T-cell (primary cell): ENCODE measurements at places on chromosomes 6 and 20.

DNA sequence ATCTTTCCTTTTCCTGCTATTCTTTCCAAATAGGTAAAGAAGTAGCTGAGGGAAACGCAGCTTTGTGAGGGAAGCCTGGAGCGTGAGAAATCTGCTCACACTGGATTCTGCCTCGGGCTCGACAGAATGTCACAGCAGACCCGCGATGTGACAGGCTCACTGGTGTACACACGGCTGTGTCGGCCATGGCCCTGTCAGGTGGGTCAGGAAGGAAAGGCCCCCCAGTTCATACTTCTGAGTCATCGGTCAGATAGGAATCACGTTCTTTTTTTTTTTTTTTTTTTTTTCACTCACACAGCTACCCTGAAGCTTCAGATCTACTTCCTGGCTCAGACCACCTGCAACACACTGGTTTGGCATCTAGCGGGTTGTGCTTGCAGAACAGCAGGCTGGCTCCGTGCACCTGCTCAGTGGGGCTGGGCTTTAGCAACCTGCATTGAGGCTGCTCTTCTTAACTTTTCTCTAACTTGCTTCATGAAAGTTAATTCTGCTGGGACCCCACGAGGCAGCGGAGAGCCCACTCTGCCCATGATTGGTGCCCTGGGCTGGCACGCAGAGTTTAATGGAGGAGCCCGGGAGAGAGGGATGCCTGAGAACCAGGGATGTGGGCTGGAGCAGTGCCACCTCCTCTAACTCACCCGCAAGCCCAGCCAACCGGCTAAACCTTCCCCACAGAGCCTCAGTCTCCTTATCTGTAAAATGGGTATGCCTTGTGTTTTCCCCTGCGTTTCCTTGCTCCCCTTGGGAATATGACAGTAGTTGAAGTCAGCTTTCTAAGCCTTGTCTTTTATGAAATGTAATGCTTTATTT lies 61.5 kb upstream of the FNDC1 start:
- DNase-seq: peak; percentile 78

DNA sequence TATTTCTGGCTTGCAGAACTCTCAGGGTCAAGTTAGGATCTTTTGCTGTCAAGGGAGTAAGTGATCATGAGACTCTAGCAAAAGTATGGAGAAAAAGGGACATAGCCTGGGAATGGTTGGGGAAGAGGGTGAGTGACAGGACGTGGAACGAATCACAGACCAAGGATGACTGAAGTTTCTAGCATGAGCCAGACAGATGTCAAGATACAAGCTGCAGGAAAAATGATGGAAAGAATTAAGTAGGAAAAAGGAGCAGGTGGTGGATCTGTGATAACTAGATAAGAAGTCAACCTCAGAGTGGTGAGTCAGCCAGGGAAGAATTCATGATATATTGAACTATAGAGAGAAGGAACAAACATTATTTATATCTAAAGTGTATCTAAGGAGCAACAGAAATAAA lies 159.8 kb upstream of the SYNDIG1 start:
- no peak for DNase-seq

DNA sequence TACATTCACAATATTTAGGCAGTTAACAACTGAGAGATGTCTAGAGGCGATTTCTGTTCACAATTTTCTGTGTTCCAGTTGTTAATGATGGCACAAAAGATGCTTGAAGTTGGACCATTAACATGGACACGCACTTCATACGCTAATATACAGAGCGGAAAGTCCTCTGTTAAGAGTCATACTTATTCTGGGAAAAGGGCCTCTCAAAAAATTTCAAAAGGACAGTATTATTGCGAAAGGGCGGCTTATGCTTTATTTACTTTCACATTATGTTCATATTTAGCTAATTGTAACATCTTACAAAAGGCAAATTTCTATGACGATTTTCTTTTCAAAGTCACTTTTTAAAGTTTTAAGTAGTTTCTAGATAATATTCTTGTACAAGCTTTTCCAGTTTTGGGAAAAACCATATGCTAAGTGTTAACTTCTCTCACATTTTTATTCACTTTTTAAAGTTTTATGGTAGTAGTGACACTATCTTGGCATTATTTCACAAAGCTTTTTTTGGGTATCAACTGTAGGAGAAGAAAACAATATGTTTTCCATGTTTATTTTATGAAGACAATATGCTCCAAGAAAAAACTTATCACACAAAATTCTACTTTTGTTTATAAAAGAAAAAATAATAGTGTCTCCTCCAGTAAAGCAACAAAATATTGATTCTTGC lies 62.3 kb downstream of the MAP7 start:
- no peak for DNase-seq

DNA sequence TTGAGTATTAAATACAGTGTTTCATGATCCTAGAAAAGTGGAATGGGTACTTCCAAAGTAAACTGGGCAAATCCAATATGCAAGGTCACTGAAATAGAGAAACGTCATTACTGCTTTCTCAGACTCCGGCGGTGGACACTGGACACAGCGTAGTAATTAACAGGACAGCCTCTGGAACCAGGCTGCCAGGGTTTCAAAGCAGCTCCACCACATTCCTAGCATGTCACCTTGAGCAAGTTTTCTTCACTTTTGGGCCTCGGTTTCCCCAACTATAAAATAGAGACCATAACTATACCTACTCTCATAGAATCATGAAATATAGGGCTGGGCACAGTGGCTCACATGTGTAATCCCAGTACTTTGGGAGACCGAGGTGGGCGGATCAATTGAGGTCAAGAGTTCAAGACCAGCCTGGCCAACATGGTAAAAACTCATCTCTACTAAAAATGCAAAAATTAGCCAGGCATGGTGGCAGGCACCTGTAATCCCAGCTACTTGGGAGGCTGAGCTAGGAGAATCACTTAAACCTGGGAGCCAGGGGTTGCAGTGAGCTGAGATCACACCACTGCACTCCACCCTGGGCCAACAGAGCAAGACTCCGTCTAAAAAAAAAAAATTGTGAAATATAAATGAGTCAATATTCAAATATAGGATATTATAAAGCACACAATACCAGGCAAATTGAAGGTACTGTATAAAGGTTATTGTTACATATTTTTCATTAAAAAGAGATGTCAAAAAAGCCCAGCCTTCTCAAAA lies 24.9 kb downstream of the ARHGAP18 start:
- DNase-seq: no peak

GRCh38 chr6:84065693-84066290 lies 32.2 kb downstream of the MRAP2 start:
- DNase-seq: no peak

DNA sequence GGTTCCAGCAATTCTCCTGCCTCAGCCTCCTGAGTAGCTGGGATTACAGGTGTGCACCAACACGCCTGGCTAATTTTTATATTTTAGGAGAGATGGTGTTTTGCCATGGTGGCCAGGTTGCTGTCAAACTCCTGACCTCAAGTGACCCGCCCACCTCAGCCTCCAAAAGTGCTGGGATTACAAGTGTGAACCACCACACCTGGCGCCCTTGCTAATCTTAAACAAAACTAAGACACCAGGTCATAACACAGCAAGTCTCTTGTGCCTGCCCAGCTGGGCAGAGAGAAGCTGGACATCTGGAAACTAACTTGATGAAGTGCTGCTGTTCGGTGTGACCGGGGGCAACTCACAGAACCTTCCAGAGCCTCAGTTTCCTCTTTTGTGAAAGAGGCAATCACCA lies 68.0 kb downstream of the PPP1R3G start:
- no peak for DNase-seq

DNA sequence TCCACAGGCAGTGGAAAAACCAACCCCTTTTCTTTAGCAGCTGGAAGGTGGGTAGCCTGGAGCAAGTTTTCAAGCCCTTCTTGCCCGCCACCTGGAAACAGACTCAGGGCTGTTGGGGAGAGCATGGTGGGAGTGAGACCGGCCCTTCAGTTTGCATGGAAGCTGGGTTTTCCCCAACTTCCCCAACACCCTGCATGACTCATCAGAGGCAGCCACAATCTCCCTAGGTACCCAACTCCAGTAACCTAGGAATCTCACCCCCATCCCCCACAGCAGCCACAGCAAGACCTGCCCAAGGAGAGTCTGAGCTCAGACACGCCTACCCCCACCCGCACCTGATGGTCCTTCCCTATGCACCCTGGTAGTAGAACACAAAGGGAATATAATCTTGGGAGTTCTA lies 86.3 kb upstream of the IRAK1BP1 start:
- DNase-seq: no peak

DNA sequence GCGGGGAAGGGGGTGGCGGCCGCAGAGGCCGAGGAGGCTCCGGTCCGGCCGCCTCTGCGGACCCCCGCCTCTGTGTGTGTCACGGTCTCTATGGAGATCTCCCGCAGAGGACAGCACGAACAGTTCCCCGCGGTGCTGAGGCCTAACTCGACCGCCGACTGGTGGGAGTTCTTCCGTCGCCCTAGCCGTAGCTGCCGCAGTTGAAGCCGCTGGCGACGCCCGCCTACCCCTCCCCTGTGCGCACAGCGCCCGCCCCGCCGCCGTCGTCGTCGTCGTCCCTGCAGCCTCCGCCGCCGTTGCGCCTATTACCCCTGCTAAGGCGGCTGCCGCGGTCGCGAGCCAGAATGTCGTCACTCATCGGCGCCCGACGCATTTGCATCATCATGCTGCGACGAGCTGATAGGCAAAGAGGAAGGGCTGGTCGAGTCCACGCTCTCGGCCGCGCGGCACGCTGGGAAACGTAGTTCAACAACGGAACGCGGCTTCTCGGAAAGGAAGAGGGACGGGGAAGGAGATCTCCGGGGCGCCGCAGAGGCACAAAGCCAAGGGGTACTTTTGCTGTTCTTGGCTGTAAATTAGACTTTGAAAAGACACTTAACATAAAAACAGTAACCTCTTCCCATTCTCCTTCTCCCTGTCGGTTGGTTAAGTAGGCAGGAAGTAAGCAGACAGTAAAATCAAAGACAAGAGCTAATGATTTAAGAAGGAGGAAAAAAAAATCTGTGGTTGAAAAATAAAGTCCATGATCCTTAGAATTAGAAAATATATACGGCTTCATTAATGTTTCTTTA lies at the start of gene NUP153:
Gene NUP153, minus strand, starts transcription at position 346 of the 791 bp plus-strand sequence. CDS start 538 bp downstream, outside the sequence.
- DNase-seq: peak; percentile 100

GRCh38 chr6:152233547-152234320 lies 403.4 kb downstream of the SYNE1 start:
- DNase-seq: no peak

GRCh38 chr6:16544006-16544405 lies 217.3 kb downstream of the ATXN1 start:
- DNase-seq: no peak

DNA sequence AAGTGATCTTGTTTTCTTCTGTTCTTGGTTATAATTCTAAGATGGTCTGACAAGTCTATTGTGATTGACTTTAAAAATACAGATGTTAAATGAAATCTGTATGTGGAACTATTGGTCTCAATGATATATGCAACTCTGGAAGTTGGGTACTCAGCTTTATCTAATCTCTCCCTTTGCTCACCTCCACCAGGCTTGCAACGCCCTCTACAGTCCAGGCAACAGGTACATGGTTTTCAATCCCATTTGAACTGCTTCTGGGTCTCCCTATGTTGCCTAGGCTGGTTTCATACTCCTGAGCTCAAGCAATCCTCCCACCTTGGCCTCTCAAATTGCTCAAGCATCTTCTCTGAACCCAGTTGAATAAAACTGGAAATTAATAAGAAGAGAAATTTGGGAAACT lies 25.6 kb upstream of the HLA-DQB1 start:
- peak; percentile 46 for DNase-seq

- no peak for DNase-seq
These were observed 30.1 kb upstream of the SMLR1 start for GRCh38 chr6:130797061-130797460.

GRCh38 chr20:22561965-22562577 lies 22.3 kb downstream of the FOXA2 start:
- no peak for DNase-seq

DNA sequence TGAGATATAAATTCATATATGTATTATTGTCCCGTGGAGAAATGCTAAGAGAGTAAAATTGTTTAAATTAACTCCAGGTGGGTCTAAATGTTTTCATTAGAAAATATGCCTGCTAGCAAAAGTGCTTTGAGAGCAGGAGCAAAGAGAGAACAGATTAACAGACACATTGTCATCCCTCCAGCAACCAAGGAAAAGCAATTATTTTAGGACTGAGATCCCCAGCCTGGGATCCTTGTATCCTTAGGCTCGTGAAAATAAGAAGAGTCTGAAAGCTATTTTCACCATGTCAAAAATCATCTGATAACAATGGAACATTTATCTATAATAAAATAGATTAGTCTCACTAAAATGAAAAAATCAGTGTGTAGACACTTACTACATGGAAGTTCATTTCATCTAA lies 11.5 kb upstream of the MRS2 start:
- no peak for DNase-seq

DNA sequence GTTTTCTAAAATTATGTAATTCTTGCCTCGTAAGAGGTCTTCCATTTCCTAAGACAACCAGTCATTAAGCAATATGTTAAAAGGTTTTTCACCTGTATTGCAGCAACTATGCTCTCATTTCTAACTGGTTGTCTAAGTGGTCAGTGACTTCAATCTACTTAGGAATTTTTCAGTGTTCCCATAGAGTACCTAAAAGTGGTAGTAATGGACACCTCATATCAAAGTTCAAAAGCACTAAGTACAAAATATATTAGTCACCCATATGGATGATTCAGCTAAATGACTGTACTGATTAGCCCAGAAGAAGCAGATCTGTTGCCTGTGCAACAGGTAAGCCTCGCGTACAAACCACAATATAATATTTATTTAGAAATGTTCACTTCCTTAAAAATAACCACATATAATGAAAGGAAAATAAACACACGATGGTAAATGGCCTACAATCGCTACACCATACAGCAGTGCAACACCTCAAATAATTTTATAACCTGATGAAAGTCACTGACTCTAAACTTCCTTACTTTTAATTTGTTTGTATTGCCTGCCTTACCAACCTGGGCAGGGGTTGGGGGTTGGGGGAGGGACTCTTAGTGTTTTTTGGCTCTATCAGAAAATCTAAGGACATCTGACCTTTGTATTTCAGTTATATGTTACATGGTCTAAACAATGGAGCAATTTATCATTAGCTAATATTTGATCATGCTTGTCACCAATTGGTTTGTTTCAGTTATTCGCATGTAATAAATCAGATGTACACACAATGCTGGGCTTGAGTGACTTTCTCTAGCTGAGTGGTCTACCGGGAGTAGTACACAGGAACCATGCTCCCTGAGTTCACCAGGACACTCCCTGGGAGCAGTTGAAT lies 105.9 kb downstream of the HIVEP2 start:
- no peak for DNase-seq

- no peak for DNase-seq
These were observed 33.0 kb downstream of the SPTLC3 start for GRCh38 chr20:13041574-13042457.

- DNase-seq: no peak
These were observed 24.4 kb downstream of the CAP2 start for GRCh38 chr6:17417817-17418216.
